ENCODE measurements at places on chromosomes 2 and 18.

DNA sequence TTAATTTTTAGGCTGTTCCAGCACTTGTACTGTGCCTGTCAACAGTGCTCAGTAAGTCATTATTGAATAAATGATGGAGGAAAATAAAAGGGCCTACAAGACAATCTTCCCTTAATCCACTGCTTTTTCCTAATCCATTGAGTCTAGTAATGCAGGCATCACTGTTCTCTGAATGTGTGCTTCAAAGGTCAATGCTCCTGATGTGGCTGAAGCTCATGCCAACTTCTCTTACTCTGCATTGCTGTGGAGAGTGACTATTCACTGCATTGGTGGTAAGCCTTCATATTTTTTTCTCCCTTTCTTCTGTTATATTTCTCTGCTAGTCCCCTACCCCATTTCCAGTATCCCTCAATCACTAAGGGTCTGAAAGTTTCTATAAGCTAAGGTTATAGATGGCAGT is 31.9 kb upstream of the MYO1B start:
- no peak for DNase-seq

GRCh38 chr2:85838641-85839040 is 50.1 kb downstream of the ST3GAL5 start:
- DNase-seq = no peak

DNA sequence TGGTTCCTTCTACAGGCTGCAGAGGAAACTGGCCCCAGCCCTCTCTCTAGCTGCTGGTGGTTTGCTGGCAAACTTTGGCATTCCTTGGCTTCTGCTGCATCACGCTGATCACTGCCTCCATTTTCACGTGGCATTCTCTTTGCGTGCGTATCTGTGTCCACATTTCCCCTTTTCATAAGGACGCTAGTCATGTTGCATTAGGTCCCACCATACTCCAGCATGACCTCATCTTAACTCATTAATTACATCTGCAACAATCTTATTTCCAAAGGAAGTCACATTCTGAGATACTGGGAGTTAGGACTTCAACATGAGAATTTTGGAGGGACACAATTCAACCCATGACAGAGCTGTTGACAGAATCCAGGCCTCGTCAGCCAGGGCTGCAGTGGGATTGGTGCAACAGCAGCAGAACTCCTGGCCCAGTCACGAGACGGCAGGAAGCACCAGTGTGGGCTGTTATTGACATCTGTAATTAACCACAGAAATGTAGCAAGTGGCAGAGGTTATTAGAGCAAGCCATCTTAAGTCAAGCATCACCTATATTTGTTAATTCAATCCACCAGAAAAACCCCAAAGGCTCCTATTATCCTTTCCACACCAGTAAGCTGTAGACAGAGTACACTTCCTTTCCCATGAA is 132.4 kb downstream of the TMEM163 start:
- no peak for DNase-seq

DNA sequence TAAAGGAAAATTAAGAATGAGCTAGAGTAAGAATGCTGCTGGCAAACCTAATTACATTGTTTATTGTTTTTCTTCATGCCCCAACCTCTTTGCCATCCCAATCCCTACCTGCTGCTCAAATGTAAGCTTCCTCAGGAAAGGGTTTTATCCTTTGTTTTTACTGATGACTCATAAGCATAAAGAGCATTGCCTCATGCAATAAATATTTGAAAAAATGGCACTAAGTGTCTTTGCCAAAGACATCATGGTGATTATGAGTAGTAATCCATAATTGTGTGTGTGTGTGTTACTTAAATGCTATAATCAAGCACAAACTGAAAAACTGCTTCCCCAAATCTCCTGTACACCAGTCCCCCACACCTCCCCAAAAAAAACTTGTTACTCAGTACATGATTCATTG is 53.4 kb downstream of the DNER start:
- DNase-seq = no peak

GRCh38 chr18:44725300-44726058 is 44.8 kb downstream of the SETBP1 start:
- no peak for DNase-seq

- DNase-seq = no peak
Measured at GRCh38 chr2:84717302-84717701, 163.6 kb downstream of the TRABD2A start.

GRCh38 chr2:219402665-219403515 is 15.2 kb upstream of the DNPEP start:
- DNase-seq = peak; percentile 58

DNA sequence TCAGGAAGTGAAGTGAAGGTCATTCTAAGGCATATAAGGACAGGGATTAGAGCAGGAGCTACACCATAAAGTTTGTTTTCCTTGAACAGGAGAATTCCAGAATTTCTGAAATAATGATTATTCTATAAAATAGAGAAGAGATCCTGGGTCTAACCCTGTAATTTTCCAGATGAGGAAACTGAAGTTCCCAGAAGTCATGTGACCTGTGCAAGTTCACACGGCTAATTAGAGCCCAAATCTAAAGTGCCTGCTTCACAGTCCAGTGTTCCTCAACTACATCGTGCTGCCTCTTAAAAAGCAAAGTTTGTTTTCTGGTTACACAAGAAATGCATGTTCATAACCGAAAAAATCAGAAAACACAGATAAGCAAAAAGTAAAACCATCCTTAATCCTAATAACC is 34.9 kb downstream of the PLB1 start:
- DNase-seq = no peak

GRCh38 chr18:22238036-22238435 is 68.6 kb downstream of the GATA6 start:
- DNase-seq = no peak

DNA sequence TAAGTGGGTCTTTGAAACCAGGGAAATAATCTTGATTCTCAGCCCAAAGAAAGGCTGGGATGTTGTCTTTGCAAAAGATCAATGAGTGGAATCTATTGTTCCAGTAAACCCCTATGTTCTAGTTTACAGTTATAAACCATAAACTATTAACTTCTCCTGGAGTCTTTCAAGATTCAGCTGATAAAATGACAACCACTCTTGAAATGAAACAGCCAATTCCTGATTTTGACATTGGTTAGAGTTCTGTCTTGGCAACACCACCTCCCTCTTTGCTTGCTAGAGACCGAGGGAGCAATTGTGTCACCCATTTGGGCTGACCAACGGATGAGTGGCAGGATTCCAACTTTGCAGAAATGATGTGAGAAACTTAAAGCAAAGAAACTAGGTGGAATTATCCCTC is 746.9 kb downstream of the SLC4A3 start:
- DNase-seq = no peak

GRCh38 chr2:102033031-102033749 is 41.4 kb downstream of the IL1R2 start:
- DNase-seq = no peak

DNA sequence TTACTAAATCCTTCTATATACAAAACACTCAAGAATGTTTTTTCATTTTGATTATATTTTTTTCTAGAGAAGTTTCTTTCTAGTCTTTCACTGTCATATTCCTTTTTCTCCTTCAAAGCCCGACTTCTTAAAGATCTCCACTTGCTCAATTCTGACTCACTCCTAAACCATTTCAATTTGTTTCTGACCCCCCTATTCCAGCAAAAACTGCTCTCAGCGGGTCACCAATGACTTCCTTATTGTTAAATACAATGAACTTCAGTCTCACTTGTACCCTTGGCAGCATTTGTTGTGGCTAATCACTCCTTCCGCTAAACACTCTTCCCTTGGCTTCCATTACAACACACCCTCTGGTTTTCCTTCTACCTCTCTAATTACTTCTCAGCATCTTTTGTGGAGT is 111.1 kb upstream of the RBBP8 start:
- no peak for DNase-seq

DNA sequence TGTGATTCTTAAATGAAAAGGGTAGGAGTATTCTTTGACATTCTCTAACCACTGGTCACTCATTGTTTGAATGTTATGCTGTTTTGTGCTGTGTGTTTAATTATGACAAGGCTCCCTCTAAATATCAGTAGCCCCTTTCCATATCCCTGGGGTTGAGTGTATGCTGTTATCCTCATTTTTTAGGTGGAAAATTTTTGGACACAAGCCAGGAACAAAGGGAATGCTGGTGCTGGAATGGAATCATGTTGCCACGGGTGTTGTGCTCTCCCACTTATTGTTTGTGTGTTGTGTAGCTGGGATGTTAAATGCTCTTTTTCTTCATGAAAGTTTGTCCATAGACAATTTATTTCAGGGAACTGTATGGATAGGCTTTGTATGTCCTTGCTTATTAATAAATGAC is 43.3 kb downstream of the ZNF532 start:
- no peak for DNase-seq

DNA sequence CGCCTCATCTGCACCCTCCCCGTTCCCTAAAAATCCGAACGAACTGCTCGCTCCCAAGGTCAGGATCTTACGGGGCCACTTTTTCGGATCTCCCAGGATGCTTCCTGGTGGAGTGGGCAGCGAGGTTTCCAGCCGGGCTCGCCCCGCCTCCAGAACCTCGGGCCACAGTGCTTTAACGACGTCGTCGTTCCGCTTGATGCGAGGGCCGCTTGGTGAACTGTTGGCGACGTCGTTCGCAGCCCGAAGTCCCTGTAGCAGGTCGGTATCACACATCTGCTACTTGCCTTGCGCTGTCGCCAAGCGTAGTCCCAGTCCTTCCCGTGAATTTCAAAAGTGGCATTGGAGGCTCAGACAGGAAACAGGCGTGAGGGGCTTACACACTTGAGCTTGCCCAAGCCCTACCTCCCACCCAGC is 15.3 kb downstream of the EVX2 start:
- DNase-seq = peak; percentile 63

- no peak for DNase-seq
Measured at GRCh38 chr18:49681387-49681786, 119.5 kb downstream of the LIPG start.

DNA sequence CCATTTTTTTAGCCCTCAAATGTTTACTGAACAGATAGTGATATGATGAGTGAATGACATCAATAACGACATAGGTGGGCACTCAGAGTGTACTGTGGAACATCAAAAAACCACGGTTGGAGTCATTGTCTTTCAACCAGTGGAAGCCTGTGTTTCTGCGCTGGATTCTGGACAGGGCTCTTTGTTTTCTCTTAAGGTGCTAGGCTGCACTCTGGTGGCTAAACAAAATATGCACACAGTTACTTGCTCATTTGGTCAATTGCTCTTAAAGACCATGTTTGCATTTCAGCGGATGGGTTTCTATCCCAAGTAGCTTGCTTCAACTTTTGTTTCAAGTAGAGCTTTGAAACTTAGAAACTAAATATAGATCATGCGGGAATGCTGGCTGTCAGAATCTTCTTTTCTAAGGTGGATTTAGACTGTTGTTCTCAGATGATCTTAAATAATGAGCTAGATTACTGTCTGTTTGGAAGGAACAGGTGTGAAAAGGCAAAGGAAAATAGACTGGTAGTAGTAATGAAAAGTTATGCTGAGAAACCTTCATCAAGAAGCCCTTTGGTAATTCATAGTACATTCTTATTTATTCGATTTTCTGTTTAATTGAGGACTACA is 48.5 kb upstream of the LYPD6B start:
- DNase-seq = peak; percentile 44

- DNase-seq = no peak
Measured at GRCh38 chr2:54619660-54620231, 103.7 kb upstream of the EML6 start.

DNA sequence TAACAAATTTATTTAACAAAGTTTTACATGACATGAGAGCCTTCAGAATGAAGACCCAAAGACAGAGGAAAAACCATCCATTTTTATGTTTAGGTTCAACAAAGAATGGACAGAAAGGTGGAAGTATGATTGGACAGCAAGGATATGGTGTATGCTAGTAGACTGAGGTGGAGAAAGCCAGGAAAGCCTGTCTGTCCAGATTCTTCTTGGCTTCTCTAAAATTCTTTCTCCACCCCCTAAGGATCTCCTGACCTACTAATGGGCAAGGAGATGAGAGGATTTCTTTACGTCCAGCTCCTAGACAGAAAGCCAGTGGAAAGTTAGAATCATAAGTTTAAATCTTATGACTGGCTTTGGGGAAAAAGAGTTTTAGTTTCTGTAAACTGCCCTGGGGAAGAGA is 3.0 kb downstream of the ATIC start:
- DNase-seq = no peak

- DNase-seq = no peak
Measured at GRCh38 chr18:7447318-7448028, 119.6 kb upstream of the PTPRM start.

GRCh38 chr18:28078849-28079248 is 98.1 kb downstream of the CDH2 start:
- DNase-seq = no peak

GRCh38 chr2:64797881-64798575 is 144.3 kb upstream of the SERTAD2 start:
- DNase-seq = no peak

GRCh38 chr2:32691678-32692077 is 63.8 kb downstream of the TTC27 start:
- DNase-seq = no peak

GRCh38 chr2:120461546-120462537 is 115.9 kb downstream of the INHBB start:
- no peak for DNase-seq

GRCh38 chr2:231204581-231204980 is 6.2 kb downstream of the ARMC9 start:
- no peak for DNase-seq

DNA sequence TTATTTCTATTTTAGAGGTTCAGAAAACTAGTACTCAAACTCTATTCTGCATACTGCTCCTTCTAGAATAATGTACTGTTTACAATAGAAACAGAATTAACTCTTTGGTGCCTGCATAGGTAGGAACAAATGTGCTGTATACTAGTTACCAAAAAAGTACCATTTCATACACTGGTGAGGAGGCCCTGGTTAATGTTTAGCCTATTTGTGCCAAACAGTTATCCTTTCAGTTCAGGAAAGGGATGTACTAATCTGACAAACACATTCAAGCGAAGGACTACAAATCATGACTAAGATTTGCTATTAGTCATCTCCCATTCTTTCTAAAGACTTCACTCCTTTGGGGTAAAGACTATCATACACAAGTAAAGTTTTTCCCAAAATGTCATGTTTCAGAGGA is 47.4 kb downstream of the EXOC6B start:
- DNase-seq = no peak

- DNase-seq = no peak
Measured at GRCh38 chr2:119389615-119390306, 23.0 kb downstream of the DBI start.

DNA sequence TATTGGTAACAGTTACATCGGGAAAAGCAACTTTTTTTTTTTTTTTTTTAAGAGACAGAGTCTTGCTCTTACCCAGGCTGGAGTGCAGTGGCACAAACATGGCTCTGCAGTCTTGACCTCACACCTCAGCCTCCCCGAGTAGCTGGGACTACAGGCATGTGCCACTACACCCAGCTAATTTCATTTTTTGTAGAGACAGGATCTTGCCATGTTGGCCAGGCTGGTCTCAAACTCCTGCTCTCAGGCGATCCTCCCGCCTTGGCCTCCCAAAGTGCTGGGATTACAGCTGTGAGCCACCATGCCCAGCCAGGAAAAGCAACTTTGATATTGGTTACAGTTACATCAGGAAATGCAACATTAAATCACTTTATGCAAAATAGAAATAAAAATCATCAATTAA is 4.6 kb downstream of the ITGB1BP1 start:
- no peak for DNase-seq

Data from right kidney (tissue), 9 donors.